ENCODE measurements at places on chromosomes 3 and 15.

- DNase-seq: no peak
Observed at GRCh38 chr15:90106522-90107117, 4.4 kb upstream of the IDH2 start.

DNA sequence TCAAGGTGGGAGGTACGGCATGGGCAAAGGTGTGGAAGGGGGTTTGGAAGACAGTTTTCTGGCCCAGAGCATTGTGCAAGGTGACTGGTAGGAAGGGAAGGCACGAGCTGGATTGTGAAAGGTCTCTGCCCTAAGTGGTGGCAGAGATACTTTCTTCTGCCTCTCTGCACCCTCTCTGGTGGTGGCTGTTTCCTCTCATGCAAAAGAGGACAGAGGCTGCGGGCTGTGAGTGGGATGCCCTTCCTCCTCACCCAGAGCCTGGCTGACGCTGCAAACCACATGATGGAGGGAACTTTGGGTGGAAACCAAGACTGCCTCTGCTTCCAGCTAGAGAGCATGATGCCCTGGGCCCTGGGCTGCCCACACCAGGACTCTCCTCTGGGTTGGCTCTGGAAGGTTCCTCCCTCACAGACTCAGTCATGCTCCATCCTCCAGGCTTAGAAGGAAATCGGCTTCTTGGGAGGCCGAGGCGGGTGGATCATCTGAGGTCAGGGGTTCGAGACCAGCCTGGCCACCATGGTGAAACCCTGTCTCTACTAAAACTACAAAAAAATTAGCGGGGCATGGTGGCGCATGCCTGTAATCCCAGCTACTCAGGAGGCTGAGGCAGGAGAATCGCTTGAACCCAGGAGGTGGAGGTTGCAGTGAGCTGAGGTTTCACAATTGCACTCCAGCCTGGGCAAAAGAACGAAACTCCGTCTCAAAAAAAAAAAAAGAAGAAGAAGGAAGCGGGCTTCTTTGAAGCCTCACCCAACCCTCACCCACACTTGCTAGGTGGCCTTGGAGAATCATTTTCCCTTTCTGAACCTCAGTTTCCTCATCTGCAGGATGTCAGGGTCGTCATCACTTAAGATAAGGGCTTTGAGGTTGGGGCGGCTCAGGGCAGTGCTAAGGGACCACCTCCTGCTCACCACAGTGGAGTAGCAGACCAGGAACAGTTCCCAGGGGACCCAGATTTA lies 8.3 kb downstream of the PSTPIP1 start:
- peak; percentile 44 for DNase-seq

- DNase-seq: no peak
Observed at GRCh38 chr3:144252896-144253295, 281.3 kb downstream of the DIPK2A start.

- DNase-seq: no peak
Observed at GRCh38 chr3:146967783-146968182, 362.6 kb upstream of the PLSCR5 start.

GRCh38 chr15:63050731-63051155 lies 8.2 kb downstream of the TPM1 start:
- DNase-seq: no peak

DNA sequence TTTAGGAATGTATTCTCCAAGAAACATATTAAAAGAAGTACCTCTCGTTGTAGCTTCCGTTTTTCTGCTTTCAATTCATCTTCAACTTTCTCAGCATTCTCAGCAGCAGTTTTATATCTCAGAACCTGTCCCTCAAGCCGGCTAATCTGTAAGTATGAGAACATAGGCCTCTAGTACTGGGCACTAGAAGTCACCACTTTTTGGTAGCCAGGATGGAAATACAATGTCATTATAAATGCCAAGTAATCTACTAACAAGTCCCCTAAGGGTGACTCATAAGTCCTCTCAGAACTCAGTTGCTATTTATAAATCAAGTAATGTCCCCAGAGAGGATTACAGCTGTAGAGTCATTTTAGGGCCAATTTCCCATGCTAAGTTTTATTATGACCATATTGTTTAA lies 61.1 kb downstream of the MLH1 start:
- DNase-seq: no peak

DNA sequence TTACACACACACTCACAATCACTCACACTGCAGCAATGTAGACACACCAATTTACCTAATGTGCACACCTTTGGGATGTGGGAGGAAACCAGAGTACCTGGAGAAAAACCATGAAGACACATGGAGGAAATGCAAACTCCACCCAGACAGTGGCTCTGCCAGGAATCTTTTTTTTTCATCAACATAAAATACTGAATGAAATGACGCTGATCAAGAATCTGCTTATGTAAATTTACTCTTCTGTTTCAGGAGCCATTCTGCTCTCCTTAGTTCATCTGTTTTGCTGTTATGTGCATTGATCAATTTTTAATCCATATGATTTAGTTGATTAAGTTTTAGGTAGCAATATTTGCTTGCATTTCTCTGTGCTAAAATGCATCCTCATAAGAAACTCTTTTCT lies 414.2 kb upstream of the CCDC54 start:
- DNase-seq: no peak

DNA sequence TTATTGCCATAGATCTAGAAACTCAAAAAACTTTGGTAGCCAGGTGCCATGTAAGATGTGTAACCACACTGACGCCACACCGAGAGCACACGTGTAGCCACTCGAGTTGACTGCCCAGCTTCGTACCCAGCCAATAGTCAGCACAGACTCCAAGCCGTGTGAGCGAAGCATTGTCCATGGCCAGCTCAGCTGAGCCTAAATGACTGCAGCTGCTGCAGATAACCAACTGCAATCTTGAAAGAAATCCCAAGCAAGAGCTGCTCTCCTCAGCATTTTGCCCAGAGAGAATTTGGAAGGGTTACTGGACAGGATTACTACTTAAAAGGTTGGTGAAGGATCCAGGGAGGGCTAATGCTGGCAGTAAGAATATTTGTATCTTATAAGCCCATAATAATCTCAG lies 193.0 kb upstream of the THRB start:
- no peak for DNase-seq

All from T follicular helper cell (primary cell).